ENCODE measurements at places on chromosomes 12 and 14. TPM values are rescaled to one million over a fixed set of nuclear protein-coding genes. Genes with fewer than 3 reads are reported as not detected.

Gene TMEM179
- 0.53 TPM for total RNA-seq

Gene IGFBP6
- 55.3 TPM for total RNA-seq

Gene IL31
- not detected for total RNA-seq

Gene WSCD2
- total RNA-seq = not detected

Gene LRP10
- total RNA-seq = 187 TPM

Gene MIP
- 0.15 TPM for total RNA-seq

Gene TMEM229B
- total RNA-seq = 2.9 TPM

Gene DTX3
- 4.8 TPM for total RNA-seq

Gene RIN3
- 19.2 TPM for total RNA-seq

Gene JPH4
- total RNA-seq = not detected

Gene NRXN3
- total RNA-seq = 0.92 TPM

Gene LRRC43
- total RNA-seq = 1.4 TPM

Gene COCH
- total RNA-seq = 1.8 TPM

Gene KLRC2
- not detected for total RNA-seq

Gene HCAR1
- total RNA-seq = 0.15 TPM

Gene RD3L
- total RNA-seq = not detected

Gene RND1
- 14.9 TPM for total RNA-seq

Gene GPHN
- 16.1 TPM for total RNA-seq

Gene CMKLR1
- total RNA-seq = 0.06 TPM

Gene COA8
- 38.9 TPM for total RNA-seq

Gene PTCSC3
- not detected for total RNA-seq

Gene RERGL
- 1.1 TPM for total RNA-seq

Gene TAS2R20
- 1.8 TPM for total RNA-seq

Gene CINP
- total RNA-seq = 51.6 TPM

Gene RITA1
- total RNA-seq = 24.3 TPM

Gene KRT76
- not detected for total RNA-seq

Gene CHMP4A
- total RNA-seq = 32.0 TPM

Gene IRAK3
- total RNA-seq = 2.9 TPM

Gene PTPRR
- 0.15 TPM for total RNA-seq
